ENCODE measurements at places on chromosomes 2 and 18.

GRCh38 chr2:179191110-179191509 lies 73.5 kb downstream of the SESTD1 start:
- DNase-seq = no peak

DNA sequence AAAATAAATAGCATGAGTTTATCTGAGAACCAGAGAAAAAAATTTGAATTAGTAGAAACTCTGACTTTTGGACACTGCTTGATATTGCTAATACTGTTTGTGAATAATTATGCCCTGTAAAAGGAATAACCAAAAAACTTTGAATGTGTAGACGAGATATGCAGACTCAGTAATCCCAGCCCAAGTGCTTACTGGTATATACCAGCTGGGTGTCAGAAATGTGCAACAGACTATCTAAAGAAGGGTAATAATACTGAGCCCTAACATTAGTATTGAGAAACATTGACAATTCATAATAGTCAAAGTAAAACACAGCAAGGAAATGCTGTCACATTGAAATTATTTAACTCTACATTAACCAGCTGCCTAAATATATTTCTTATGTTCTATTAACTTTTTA lies 60.5 kb upstream of the ZC3H15 start:
- no peak for DNase-seq

- no peak for DNase-seq
Measured at GRCh38 chr18:62018034-62018758, 125.4 kb upstream of the RNF152 start.

- DNase-seq = no peak
Measured at GRCh38 chr18:42936289-42936688, 179.2 kb downstream of the RIT2 start.

DNA sequence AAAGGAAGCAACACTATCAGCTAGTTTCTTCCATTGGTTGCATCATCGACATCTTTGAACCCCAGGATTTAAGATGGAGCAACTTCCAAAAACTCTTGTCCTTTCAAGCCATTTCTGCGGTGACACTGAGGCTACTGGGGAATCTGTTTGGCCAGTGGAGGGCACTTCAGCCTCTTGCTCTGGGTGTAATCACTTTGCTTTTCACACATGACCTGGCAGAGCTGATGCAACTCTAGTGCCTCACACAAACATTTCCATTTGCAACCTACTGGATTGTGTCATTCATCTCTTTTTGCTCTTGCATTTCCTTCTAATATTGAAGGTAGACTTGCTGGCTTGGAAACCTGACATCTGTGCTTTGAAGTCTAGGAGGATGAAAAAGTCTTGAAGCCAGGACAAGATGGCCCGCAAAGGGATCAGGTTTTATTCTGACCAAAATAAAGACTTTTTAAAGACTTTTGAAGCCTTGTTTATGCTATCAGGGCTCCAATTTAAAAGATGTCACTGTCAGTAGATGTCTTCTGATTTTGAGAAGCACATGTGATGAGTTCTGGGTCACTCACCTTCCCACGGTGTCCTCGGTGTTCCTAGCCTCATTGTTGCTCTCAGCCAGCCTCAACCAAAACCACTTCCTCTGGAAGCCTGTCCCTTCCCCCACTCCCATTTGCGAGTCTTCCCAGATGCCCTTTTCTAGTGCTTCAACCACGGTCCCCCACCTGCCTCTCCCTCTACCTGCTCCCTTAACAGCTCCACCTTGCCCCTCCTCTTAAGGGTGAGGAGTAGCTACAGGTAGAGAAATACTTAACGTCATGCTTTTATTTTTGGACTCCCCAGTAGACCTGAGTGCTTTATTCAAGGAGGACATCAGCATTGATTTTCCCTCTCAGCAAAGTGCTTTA lies 69.7 kb upstream of the KCNE4 start:
- DNase-seq = peak; percentile 7

DNA sequence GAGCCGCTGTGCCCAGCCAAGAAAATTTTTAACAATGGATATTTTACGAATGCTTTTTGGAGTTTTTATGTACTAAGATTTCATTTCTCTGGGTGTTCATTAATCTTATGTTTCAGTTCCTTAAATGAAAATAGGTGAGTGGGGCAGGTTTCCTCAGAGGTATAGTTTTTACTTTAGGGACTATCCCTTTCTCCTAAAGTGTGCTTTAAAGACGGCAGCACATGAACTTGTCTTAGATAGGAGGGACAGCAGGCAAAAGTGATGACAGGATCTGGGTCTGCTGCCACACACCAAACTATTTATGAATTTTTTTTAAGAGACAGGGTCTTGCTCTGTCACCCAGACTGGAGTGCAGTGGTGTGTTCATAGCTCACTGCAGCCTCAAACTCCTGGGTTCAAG lies 8.0 kb upstream of the REL start:
- no peak for DNase-seq

GRCh38 chr2:192700934-192701333 lies 506.2 kb upstream of the TMEFF2 start:
- DNase-seq = no peak

- peak; percentile 73 for DNase-seq
Measured at GRCh38 chr2:48946449-48947048, 191.0 kb upstream of the LHCGR start.

DNA sequence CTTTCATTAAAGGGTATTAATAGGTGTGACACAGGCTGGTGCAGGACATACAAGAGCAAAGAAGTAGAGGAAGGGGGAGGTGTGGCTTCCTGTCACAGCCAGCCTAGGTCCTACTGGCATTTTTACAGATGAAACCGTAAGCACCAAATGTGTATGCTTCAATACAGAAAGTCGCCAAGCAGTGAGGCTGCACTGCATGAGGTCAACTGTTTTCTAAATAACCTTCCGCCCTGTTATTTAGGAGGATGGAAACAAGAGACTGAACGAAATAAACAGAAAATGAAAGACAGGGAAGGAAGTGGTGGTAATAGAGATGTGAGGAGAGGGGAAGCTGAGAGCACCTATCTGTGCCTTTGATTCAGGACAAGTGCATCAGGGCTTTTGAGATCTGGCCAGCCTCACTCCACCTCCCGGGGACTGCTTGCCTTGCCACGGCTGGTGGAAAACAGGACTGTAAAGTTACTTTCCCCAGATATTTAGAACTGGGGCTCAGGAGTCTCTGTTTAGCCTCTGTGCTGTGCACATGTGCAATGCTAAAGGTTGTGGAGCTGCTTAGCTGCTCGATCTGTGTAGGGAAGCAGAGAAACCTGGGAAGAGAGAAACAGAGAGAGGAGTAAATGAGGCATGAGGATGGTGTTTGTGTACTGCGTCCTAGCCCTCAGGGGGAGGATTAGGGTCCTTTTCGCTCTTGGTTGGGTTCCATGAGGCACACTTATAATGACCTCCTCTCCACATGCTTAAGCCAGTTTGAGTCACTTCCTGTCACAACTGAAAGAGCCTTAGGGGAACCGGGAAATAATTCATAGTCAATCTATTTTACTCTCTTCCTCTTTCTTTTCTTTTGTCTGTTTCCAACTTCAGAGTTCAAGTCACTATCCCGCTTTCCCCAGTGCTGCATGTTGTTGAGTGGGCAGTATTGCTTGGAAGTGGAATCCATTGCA lies 62.3 kb upstream of the BOD1L2 start:
- no peak for DNase-seq

- no peak for DNase-seq
Measured at GRCh38 chr2:43001055-43001378, 208.6 kb upstream of the HAAO start.

DNA sequence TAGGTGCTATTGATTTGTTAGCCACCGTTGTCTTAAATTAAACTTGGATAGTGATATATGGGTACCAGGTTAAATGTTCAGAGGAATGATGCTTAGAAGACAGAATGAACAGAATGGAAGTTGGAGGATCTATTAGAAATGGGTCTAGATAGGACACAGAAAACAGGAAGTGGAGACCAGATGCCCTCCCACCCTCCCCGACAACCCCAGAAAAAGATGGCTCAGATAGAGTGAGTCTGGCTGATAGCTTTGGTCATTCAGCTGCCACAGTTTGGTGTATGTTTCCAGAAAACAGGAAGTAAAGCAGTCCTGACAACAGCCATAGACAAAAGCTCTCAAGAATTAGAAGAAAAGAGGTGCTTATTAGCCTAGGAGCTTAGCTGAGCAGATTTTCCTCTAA lies 71.5 kb upstream of the DSG1 start:
- no peak for DNase-seq

DNA sequence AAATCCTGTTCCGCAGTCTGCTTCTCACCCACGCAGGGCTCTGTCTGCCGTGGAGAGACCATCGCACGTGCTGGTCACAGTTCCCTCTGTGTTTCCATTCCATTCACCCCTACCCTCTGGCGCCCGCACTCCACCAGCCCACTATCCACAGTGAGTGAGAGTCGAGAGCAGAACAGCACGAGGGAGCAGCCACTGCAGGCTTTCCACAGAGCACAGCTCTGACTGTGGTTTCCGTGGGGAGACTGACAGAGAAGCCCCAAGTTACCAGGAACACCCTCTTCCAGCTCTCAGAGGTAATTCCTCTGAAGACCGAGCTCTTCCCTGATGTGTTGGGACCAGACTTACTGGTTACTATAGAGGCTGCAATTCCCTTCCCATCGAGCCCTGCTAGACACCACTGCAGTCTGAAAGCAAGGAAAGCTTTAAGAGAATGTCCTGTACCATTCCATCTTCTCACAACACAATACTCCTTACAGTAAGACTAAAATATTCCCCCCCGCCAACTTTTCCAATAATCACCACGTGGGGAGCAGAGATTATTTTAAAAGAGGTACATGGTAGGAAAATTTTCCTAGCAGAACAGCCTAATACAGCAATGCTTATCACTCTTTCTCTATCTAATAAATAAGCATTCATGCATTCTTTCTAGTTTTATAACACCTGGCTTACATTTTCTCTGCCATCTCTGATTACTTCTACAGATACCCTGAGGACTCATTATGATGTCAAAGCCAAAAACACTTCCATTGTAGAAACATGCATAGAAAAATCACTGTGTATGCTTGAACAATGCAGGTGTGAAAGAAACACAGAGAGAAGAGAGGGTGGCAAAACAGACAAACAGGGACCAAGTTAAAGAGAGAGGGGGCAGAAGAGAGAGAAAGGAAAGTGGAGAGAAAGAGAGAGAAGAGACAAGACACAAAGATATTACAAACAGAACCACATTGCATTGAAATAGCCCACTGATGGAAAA lies 4.7 kb downstream of the MYT1L start:
- no peak for DNase-seq

- DNase-seq = no peak
Measured at GRCh38 chr2:1744446-1745170, at the start of gene PXDN. Gene PXDN, minus strand, starts transcription at chr2:1744515. Its CDS starts 60 bp downstream, at chr2:1744455.

- DNase-seq = no peak
Measured at GRCh38 chr2:202762556-202762955, 109.0 kb downstream of the ICA1L start.

DNA sequence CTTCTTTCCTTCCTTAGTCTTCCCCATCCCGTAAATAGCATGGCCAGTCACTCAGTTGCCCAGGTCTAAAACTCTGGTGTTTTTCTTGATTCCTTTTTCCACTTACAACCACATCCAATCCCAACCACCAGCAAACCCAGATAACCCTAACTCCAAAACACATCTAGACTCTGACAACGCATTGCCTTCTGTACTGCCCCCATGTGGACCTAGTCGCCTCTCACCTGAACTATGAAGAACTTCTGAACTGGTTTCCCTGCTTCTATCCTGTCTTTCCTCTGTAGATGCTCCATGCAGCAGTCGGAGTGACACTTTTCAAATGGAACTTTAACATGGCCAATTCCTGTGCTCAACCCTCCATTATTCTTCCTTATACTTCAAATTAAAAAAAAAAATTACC lies 26.5 kb downstream of the ST6GAL2 start:
- DNase-seq = no peak

- DNase-seq = no peak
Measured at GRCh38 chr2:149184991-149185390, 145.4 kb upstream of the LYPD6 start.

DNA sequence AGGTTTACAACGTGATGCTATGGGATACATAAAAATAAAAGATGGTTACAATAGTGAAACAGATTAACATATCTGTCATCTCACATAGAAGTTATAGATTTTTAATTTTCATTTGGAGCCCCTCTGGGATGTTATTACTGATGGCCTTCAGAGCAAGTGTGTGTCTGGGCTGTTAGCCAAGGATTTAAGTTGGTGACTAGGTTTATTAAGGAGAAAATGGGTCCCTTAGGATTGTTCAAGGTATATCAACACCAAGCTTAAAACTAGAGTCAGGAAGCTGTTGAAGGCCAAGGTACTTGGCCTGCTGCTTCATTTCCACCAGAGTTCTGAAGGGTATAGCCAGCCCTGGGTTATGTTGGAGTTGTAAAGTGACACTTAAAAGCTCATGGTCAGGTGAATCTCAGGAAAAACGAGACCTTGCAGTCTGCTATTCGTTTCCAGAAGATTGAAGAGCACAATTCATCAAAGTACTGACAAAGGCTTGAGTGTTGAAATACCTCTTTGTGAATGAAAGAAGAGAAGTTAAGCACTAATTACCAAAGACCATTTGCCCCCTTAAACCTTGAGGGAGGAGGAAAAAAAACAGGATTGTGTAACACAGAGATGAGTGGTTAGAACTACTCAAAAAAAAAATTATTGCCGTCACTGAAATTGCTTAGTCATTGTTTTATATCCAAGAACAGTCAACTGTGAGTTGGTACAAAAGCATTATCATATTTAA lies 48.4 kb downstream of the MAP2 start:
- DNase-seq = peak; percentile 6

DNA sequence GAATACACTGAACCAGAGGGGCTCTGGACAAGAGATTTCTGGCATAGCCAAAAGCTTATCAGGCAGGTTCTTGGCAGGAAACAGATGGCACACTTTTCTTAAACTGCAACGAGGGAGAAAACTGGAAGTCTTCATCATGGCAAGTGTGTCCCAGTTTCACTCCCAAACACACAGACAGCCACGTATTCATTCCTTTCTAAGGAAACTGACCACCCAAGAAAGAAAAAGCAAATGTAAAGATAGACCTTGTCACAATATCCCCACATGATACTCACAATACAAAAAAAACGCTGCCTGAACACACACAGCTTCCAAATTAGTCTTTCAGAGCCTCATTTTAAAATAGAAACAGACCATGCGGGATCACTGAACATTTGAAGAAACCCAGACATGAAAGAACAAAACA lies 40.6 kb upstream of the RTTN start:
- DNase-seq = peak; percentile 20

GRCh38 chr18:74733598-74733997 lies 135.9 kb downstream of the ZNF407 start:
- DNase-seq = no peak

- no peak for DNase-seq
Measured at GRCh38 chr2:86142436-86143257, 36.6 kb downstream of the PTCD3 start.

DNA sequence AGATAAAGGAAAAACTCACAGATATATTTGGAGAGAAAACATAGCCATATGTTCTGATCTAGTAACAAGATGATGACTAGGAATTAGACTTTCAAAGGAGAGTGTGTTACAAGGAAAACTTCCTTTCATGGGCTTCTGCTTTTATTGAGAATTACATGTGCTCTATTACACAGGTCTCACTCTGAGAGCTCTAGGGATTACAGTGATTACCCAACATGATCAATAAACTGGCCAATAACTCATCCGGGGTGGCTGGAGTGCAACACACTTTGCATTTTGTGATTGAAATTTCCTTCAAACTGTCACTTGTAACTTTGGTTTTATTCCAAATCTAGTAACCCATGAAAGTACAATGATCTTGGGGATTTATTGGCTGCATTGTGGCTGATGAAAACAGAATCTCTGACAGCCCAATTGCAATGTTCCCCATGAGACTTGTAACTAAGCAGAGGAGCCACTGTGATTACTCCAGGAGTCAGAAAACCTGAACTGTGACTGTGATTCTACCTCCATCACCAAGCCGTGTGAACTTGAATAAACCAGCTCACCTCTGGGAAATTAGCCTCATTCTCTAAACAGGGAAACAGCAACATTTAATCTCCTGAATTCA lies 40.2 kb upstream of the LRRC30 start:
- DNase-seq = no peak
